ENCODE measurements at places on chromosomes 12 and 14.

GRCh38 chr12:117100251-117100650, 1.0 kb upstream of the TESC start:
- no peak for DNase-seq

- DNase-seq: no peak
These were observed 95.1 kb upstream of the RFX4 start for GRCh38 chr12:106487664-106488063.

DNA sequence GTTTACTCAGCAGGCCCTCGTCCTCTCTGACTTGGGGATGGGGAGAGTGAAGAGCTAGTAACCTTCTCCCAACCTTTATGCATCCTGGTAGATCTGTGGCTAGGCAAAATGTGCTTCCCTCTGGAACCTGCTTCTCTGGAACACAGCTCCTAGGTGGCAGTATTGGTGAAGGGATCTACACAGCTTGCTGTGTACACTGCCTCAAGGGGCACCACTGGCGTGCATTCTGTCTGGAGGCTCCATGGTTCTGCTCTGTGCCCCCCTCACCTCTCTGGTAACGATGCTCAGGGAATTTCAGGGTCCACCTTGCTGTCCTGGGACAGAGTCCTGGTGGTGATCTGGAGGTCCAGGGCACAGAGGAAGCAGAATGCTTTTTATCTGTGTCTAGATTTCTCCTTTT, 43.5 kb upstream of the KCNA5 start:
- DNase-seq: no peak

GRCh38 chr14:59688224-59689170, 111.9 kb upstream of the CCDC175 start:
- peak; percentile 22 for DNase-seq

DNA sequence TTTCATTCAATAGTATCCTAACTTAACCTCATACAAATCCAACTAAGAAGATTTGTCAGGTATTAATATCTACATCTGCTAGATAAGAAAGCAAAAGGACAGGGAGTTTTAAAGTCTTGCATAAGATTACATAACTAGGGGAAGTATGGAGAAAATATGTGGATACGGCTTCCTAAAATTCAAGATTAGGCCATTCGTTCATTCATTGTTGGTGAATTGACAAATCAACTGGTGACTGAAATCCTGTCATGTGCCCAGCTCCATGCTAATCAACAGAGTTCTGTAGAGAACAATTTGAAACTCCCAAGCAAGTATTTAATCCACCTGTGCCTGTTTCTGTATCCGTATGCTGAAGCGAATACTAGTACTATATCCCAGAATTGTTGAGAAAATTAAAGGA, 260.9 kb upstream of the USP15 start:
- no peak for DNase-seq

GRCh38 chr12:98909746-98910145, 264.7 kb downstream of the APAF1 start:
- no peak for DNase-seq

- no peak for DNase-seq
These were observed 2.7 kb downstream of the SRSF5 start for GRCh38 chr14:69769623-69770022.

GRCh38 chr12:114847441-114848035, 163.6 kb upstream of the TBX3 start:
- no peak for DNase-seq

DNA sequence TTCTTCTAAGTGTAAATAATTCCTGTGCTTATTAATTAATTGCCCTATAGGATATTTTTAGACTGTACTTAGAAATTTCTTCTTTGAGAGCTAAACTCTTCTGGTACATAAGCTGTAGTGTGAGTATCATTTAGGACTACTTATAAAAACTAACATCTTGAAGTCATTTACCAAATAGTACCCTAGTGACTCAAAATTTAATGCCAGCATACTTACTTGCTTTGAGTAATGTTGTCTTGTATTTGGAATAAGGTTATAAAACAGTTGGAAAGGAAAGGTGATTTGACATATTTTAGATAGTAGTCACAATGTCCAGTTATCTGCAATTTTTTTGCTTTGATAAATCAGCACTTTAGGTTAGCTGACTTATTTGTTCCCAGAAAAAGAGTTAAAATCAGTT, 39.1 kb downstream of the SPATA7 start:
- DNase-seq: no peak

DNA sequence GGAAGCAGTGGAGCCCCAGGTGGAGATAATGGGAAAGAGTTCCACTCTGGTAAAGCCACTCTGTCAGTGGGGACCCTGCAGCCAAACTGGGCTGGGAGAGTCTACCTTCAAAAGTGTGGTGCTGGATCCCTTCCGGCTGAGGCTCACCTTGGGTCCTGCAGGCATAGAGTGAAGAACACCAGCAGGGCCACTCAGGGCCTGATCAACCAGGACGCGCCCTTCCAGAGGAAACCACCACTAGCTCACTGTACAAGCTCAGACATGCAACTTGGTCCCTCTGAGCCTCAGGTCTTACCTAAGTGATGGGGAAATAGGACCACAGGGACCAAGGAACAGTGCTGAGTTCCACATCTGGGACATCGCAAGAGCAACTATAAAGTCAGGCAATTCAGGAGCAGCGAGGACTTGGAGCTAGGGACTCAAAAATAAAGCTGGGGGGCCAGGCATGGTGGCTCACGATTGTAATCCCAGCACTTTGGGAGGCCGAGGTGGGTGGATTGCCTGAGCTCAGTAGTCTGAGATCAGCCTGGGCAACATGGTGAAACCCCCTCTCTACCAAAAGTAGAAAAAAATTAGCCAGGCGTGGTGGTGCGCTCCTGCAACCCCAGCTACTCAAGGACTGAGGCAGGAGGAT, 5.9 kb upstream of the PRPH start:
- no peak for DNase-seq

DNA sequence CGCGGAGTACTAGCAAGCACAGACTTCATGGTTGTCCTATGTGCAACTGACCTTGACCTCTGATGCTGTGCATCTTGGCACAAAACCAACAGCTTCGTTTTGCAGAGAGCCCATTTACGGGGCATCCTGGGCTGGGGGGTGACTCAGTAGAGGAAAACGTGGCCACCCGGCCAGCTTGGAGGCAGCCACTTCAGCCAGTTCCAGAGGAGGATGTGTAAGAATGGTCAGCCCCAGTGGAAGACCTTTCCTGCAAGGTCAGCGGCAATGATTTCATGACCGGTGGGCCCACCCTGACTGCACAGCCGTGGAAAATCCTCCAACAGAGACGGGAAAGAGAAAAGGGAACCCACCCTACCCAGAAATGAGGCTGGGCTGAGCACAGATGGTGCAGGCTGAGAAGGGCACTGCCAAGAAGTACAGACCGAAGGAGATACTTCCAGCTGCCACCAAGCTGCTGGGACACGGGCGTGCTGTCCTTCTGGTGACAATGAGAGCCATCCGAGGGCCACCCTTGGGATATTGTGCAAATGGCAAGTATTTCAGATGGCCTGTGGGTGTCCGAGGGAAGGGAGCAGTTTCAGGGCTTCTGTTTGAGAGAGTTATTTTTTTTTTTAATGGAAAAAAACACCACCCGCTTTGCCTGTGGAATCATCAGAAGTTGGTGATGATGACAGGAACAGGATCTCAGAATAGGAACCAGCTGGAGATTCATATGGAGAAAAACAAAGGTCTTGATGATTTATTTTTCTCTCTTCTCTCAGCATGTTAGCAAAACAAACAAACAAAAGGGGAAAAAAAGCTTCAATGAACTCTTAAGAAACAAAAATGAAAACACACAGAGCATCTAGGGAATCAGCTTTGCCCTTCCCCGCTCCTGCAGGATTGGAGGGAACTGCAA, 120.2 kb upstream of the RFLNA start:
- no peak for DNase-seq

DNA sequence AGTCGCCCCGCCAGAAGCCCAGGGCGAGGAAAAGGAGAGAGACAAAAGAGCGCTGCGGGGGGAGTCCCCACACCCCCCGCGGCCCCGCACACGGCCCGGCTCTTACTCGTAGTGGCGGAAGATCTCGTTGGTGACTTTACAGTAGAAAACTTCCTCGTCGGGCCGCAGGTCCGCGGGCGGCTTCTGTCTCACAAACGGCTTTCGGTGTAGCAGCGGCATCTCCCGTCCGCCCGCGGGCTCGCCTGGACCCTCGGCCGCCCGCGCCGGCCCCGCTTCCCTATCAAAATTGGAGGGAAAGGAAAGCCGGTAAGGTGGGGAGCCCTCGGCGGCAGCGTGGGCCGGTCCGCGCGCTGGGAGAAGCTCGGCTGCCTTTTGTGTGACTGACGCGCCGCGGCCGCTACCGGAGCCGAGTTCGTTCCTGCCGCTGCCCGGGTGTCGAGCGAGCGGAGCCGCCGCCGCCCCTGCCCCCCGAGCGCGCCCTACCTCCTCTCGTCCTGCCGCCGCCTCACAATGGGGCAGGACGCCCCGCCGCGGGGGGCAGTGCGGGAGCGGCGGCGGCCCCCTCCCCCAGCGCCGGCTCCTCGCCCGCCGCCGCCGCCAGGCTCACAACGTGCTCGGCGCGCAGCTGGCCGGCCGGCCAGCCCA, 652 bp downstream of the BAZ1A start:
- no peak for DNase-seq

DNA sequence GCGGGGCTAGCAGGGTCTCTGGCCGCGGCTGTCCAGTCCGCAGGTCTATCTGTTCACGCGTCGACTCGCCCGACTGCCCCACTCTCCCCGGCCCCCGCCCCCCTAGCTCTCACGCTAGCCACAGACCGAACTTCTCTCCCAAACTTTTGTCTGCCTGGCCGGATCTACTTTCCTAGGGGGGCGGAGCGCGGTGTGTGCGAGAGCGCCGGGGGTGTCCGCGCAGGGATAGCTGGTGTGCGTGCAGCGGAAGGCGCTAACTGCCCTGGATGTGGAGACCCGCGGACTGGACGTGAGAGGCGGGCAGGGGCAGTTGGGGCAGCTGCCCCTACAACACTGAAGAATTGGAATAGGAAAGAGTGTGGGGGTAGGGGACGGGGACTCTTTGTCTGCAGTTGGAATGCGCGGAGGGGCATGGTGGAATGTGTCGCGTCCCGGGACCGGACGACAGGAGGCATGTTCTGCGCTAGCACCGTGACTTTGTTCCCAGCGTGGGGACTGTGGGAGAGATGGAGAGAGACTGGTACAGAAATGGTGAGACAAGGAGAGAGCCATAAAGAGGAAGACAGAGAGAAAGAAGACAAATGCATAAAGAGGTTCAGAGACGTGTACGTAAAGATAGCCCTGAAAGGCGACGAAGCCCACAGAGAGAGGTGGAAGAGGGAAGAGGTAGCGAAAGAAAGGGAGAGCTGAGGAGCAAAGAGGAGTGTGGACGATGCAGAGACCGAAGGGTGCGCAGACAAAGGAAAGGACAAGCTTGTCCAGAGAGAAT, at the start of gene AJUBA:
AJUBA (minus strand) TSS at position 75 of the 769 bp plus-strand sequence. CDS start 285 bp downstream, outside the sequence.
- no peak for DNase-seq

GRCh38 chr12:114769634-114770033, 85.7 kb upstream of the TBX3 start:
- DNase-seq: no peak

DNA sequence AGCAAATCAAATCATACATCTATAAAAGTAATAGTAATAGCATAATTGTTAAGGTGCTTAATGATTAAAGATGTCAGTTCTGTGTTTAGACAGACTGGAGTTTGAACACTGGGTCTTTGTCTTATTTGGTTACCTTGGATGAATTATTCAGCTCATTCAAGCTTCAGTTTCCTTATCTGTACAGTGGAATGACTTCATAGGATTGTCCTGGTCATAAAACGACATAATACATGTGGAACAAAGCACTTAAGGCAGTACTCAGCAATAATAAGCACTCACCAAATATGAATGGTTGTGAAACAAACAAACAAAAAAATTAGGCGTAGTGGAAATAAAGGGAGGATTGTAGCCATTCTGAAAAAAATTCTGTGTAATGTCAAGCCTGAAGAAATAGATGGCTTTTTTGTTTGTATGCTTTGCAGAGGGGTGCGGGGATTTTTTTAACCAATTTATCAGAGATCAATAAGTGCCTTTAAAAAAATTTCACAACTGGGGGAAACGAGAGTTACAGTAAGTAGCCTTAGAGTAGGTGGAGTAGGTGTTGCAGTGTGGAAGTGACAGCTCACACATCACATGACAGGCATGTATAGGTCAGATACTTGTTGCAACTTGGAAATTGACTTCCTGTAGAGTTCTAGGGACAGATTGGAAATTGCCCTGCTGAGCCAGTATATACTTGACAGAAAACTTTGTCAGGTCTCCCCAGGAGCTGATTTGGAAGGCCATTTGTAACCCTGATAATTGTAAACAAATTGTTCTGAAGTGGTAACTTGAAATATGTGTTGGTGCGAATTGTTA, 157.7 kb downstream of the SLC15A5 start:
- no peak for DNase-seq

GRCh38 chr14:53894456-53894855, 62.2 kb downstream of the BMP4 start:
- no peak for DNase-seq

- no peak for DNase-seq
These were observed 111.7 kb downstream of the EFCAB11 start for GRCh38 chr14:89842837-89843236.

GRCh38 chr14:39025250-39025809, 77.7 kb downstream of the SEC23A start:
- no peak for DNase-seq

- no peak for DNase-seq
These were observed 11.5 kb downstream of the TEAD4 start for GRCh38 chr12:2970744-2971143.

- no peak for DNase-seq
These were observed 42.0 kb upstream of the NUDT4 start for GRCh38 chr12:93335603-93336162.

- DNase-seq: no peak
These were observed 2.5 kb downstream of the XRCC3 start for GRCh38 chr14:103712633-103713247.

- no peak for DNase-seq
These were observed 50.4 kb downstream of the PPP1R12A start for GRCh38 chr12:79884401-79885006.

DNA sequence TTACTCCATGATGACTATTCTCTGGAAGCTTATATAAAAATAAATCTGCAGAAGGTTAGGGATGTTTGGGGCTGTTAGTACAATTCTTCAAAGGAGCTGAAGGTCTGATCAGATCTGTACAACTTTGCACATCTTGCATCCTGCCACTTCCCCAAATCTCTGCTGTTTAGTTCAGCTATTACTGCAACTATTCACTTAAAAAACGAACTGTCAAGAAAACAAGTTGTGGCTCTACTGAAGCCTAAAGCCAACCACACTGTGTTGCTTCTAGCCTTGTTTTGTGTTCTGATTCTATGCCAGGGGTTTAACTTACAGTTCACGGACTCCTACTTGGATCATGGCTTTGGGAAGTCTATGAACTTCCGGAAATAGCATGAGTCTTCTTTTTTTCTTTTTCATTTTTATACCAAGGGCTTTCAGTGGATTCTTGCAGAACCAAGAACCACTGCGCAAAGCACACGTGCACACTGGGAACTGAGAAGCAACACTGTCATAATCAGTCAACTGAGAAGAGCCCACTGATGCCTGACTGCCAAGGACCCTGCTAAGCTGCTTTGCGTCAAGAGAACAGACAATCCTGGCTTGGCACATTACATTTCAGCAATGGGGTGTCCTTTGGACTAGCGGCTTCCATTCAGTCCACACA, 66.3 kb upstream of the EEA1 start:
- no peak for DNase-seq

- no peak for DNase-seq
These were observed 47.8 kb downstream of the FERMT2 start for GRCh38 chr14:52902971-52903619.

Data from Panc1 (cell line).